SHP77 treated with DMSO at 0.1 percent for 48 hours (cell line): ENCODE measurements at places on chromosomes 5 and 9.
A peak's percentile ranks its signal among the peaks of the same experiment; 100 is the strongest.

- DNase-seq = no peak
Measured at GRCh38 chr5:119371146-119371545, 15.3 kb downstream of the TNFAIP8 start.

DNA sequence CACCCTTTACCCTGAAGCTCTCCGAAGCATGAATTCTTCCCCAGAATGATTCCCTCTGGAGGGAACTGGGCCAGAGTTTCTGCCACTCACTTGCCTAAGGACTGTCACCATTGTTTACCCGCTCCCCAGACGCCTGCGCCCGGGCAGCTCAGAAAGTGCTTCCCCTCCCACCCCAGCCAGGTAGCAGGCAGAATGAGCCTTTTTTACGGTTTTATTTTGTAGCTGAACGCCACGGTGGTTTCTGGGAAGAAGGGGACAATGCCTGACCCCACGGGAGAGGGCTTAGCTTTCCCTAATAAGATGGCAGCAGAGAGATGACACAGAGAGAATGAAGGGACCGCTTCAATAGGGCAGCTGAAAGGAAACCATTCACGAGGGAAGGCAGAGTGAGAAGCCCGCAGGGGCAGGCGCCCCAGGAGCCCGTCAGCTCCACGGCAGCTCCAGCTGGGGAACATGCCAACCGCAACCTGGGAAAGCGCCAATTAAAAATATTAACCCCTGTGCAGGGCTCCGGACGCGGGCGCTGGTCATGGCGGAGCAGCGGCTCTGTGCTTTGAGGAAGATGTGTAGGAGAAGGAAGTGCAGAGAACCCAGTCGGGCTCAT, 20.4 kb upstream of the NTNG2 start:
- peak; percentile 37 for DNase-seq

DNA sequence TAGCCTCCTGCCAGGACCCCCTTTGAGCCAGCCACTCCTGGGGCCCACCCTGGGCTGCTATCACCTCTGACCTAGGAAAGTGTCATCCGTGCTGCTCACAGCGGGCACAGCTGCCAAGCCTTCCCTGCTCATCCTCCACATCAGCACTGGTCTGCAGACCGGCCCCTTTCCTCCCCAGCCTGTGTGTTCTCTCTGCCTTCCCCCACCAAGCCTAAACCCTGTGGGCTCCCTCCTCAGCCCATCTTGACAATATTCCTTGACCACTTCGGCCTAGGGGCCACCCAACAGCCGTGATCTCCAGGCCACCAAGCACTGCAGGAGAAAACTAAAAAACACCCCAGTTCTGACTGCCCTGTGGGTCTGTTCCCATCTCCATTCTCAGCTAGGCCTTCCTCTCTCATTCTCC, 135.1 kb downstream of the DAB2IP start:
- DNase-seq = no peak

GRCh38 chr5:31410089-31410488, 121.8 kb downstream of the DROSHA start:
- DNase-seq = no peak

- DNase-seq = no peak
Measured at GRCh38 chr9:86545090-86545489, 190.9 kb upstream of the TUT7 start.

DNA sequence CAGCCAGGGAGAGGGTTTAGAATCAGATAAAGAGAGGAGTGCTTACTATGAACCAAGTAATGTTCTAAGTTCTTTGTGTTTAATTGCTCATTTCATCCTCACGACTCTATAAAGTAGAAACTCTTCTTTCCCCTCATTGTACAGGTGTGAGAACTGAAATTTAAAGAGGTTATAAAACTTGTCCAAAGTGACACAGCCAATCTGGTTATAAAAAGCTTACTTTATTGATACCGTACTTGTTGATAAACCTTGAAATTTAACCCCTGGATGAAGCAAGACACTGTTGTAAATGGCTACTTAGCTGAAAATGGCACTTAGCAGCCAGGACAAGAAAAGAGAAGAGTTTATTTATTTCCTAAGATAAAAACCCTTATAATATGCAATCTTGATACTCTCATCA, 702.4 kb downstream of the KCTD16 start:
- no peak for DNase-seq

GRCh38 chr9:21591221-21592062, 109.3 kb upstream of the IFNE start:
- DNase-seq = no peak

GRCh38 chr5:63029891-63030290, 451.3 kb downstream of the LRRC70 start:
- DNase-seq = no peak

DNA sequence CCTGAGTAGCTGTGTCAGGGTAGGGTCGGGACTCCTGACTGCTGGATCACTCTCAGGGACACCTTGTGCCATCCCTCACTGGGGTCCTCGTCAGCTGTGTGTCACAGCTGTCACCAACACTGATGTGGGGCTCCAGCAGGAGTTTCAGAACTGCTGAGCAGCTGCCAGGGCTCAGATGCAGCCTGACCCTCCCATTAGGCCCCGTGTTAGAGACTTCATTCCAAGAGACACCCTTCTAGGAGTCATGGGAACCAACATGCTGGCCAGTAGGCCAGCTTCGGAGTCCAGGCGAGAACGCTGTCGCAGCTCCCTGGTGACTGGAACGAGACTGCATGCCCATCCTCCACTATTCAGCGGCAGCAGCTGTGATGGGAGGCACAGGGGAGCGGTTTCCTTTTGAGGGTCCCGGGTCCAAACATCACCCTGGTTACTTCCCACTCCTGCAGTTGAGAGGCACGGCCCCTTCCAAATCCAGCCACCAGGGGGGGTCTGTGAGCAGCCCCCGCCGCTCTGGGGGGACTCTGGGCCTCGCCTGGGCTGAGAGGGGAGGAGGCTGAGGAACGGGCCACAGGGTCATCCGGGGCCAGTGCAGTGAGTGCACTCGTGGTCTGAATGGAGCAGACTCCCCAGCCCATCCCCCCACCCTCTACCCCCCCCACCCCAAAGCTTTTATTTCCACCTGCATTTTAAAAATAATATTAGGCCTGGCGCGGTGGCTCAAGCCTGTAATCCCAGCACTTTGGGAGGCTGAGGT, 12.6 kb upstream of the TCF7 start:
- no peak for DNase-seq

DNA sequence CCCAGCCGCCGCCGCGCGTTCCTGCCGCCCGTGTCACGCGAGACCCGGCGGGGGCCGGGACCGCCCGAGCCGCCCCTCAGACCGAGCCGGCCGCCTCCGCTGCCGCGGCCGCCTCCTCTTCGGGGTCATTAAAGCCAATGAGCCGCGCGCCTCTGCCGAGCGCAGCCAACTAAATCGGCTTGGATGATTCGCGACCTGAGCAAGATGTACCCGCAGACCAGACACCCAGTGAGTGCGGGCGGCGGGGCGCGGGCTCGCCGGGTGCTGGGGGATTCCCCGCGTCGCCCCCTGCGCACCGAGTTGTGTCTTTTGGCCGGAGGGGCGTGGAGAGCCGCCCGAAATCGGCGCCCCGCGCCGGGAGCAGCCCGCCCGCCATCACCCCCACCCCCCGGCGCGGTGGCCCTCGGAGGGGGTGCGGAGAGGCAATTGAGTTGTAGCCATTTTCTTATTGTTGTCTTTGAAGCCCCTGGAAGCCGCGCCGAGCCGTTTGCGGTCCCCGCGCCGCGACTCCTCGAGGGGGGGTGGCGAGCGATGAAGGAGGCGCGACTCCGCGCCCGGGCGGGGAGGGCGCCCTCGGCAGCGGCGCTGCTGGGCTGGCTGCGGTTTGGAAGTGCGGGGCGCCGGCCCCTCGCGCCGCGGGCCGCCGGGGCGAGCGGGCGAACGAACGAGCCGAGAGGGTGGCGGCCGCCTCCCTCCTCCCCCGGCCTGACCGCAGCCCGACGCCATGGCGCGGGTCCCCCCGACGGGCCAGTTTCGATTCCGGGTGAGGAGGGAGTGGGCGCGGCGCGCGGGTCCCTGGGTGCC, 1.0 kb downstream of the TLE4 start:
- DNase-seq = no peak

- no peak for DNase-seq
Measured at GRCh38 chr9:92297611-92298010, 4.1 kb upstream of the IARS1 start.

- no peak for DNase-seq
Measured at GRCh38 chr5:82296929-82297328, 18.8 kb upstream of the RPS23 start.

DNA sequence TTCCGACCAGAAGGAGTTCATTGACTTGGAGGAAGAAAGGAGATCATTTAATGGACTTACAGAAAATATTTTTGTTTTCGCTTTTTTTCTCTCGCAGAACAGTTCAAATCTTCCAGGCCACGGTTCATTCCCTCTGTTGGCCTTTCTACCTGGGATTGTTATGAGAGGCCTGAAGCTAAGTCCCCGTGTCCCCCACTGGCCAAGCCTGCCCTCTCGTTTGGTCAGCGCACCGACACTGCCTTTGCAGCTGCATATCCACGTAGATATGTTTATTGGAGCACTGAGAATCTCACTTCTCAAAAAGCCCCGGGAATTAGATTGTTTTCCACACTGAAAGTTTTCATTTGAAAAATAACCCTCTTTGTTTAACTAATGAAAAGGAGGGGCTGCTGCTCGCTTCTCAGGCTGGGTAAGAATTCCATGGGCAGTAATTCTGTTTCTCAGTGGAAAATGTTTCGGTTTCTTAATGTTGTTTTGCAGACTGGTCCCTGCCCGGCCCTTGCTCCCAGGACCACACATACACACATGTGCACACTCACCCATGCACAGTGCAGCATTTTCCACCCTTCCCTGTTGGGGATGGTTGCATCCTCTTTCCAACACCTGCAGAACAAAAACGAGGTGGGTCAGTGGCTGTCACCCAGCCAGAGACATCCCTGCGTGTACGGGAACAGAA, 655.7 kb downstream of the BNC2 start:
- DNase-seq = no peak

- DNase-seq = peak; percentile 81
Measured at GRCh38 chr5:149337736-149338135, 7.6 kb upstream of the GRPEL2 start.

GRCh38 chr9:95726756-95727155, 148.7 kb upstream of the ERCC6L2 start:
- DNase-seq = no peak

DNA sequence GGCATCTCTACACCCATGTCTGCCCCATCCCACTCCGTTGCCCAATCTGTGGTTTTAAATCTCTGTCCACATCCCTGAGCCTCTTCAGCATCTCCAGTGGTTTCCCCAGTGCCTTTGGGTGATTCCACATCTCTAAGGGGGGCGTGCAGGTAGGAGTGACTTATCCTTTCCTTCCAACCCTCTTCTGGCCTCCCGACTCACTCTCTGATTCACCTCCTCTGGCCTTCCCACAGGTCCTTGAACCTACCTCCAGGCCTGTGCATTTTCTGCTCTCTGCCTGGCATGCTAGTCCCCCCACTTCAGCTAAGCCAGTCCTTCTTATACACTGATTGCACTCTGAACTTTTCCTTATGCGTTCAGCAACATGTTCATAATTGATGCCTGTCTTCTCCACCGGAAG, 99.0 kb downstream of the RALGPS1 start:
- DNase-seq = no peak

DNA sequence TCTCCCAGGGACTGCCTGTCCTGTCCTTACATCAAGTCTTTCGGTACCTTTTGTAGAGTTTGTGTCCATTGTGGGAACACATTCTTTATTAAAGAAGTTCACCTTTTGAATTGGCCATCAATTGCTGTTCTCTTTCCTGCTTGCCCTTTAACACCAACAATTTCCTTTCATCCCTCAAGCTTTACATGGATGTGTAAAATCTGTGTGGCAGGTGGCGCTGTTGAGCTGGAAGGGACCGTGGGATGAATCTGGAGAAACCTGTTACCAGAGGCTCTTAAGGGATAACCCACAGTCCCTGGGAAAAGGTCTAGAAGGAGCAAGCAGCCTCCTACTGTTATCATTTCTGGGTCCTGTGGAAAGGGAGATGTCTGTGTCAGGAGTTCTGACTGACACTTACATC, 7.9 kb upstream of the ZFP62 start:
- DNase-seq = peak; percentile 79

GRCh38 chr5:58466939-58467338, 7.1 kb upstream of the PLK2 start:
- no peak for DNase-seq

DNA sequence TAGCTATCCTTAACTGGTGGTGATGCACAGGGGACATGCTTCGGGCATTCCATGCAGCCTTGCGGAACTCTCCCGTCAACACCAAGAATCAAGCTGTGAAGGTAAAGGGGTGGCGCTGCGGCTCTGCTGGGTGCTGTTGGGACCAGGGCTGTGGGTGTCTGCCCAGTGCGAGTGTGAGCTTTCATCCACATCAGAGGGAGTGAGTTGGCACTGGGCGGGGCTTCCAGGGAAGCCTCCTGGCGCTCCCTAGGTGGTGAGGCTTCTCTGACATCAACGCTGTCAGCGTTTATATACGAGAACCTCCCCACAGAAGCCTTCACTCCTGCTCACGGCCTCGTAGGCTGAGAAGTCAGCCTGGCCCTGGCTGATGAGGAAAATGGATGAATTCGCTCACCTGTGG, 11.7 kb downstream of the ARPC5L start:
- DNase-seq = no peak

DNA sequence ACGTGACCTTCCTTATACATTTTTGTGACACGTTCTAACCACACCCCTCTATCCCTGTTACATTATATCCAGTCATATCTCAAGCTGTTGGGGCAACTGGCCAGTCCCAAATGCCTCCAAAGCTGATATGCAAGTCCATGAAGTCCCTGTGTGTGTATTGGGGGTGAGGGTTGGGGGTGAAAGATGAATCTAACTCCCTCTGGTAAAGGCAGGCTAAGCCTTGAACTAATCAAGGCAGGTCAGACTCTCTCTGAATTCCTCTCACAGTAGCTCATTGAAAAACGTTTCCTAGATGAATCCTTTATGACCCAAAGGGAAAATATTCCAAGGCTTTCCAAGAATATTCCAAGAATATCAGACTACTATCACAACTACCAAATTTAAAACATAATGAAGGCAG, 174.4 kb downstream of the MUSK start:
- DNase-seq = no peak

DNA sequence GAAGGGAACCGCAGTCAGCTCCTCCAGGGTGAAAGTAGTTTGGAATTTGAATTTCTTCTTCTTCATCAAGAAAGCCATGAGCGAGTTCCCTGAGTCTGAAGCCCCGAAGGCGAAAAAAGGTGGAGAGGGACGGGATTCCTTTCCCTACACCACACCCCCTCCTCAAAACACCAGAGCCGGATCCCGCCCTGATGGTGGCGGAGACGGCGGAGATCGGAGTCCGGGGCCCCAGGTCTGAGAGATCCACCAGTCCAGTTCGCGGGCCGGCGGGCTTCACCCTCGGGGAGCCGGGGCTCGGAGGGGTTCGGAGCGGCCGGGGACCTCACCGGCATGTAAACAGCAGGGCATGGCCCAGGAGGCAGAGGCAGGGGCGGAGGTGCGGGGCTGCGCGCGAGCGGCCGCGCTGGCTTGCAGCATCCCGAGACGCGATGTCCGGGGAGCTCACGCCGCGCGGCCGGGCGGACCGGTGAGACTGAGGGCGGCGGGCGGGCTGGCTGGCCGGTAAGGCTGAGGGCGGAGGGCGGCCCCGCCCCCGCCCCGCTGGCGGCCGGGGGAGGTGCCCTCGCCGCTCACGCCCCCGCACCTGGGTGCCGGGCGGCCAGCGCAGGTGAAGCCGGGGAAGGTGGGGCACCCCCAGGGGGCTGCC, 606 bp downstream of the EEIG1 start:
- DNase-seq = no peak
